ENCODE measurements at places on chromosomes 7 and 10.

DNA sequence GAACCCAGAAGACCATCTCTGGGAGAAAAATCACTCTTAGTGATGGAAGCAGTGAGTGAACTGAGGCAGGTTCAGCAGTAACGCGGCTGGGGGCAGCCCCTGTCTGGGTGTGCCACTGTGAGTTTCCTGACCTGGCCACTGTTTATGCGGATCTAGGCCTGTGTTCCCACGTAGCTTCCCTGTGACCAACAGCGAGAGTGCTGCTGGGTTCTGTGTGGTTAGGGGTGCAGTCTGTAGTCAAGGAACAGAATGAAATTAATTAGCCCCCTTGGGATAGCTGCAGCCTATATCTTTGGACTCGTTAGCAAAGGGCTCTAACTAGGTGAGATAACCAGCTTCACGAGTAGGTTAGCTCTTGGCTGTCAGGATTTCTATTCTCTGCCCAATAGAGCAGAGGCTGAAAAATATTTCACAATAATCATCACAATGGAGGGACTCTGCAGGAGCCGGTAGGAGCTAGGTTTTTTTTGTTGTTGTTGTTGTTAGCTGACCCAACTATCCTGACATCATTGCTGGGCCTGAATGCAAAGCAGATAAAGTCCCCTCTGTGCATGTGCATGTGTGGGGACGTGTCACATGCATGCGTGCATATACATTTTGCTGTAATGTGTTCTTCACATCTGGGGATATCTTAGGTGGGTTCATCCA is 164.9 kb downstream of the TMEM178B start:
- no peak for DNase-seq

- DNase-seq = peak; percentile 44
Observed at GRCh38 chr7:65798111-65799075, 74.5 kb upstream of the VKORC1L1 start.

GRCh38 chr10:86252556-86252955 is 114.0 kb downstream of the GRID1 start:
- DNase-seq = no peak

DNA sequence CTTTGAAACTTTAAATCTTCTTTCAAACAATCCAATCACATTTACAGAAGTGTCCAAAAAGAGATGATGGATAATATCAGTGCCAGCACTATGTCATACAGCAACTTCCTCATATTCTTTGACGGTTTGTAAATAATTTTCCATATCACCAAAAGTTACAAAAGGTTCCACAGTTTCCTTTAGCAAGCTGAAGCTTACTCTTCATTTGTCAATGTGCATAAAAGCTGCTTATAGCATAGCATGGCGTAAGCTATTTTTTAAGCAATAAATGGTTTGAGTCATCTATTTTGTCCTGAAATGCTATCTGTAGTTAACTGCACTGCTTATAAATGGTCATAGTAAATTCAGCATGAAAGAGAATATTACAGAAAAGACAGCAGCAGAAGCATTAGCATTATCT is 95.1 kb downstream of the ETV1 start:
- no peak for DNase-seq

All from AG10803 (cell line).